ENCODE measurements at places on chromosomes 11 and 22.

GRCh38 chr11:72682858-72683243 is 8.6 kb upstream of the PDE2A start:
- DNase-seq = no peak

DNA sequence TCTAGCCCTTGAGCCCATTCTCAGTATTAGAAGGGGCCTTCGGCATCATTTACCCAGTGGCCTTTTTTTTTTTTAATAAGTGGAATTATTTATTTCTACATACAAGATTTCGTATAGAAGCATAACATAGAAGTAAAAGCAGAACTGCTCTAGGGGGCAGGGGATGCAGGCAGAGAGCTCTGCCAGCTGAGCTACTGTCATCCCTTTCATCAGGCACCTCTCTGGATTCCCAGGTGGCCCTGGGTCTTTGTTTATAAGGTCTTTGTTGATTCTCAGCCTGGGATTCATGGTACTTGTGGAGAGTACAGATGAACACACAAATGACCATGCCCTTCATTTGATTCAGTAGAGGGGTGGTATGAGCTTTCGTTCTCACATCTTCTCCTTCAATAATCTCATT is 66.4 kb downstream of the GAB2 start:
- DNase-seq = no peak

DNA sequence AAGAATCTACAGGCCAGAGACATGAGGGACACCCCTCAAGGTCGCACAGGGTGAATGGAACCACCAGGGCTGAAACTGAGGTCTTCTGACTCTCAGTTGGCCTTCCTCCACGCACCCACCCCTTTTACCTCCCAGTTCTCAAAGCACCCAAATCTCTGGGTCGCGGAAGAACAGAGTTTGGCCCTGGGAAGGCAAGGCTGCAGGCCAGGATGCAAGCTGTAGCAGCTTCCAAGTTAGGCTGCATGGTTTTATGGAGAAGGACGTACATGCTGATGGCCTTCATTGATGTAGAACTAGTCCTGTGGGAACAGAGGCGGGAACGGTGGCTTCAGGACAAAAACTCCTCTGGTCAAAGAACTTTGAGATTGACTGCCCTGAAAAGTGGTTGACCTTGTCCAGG is 143.5 kb upstream of the B3GAT1 start:
- DNase-seq = no peak

- DNase-seq = no peak
Observed at GRCh38 chr22:19463491-19464469, 15.2 kb downstream of the UFD1 start.

- no peak for DNase-seq
Observed at GRCh38 chr11:61350336-61350735, 11.3 kb downstream of the CYB561A3 start.

DNA sequence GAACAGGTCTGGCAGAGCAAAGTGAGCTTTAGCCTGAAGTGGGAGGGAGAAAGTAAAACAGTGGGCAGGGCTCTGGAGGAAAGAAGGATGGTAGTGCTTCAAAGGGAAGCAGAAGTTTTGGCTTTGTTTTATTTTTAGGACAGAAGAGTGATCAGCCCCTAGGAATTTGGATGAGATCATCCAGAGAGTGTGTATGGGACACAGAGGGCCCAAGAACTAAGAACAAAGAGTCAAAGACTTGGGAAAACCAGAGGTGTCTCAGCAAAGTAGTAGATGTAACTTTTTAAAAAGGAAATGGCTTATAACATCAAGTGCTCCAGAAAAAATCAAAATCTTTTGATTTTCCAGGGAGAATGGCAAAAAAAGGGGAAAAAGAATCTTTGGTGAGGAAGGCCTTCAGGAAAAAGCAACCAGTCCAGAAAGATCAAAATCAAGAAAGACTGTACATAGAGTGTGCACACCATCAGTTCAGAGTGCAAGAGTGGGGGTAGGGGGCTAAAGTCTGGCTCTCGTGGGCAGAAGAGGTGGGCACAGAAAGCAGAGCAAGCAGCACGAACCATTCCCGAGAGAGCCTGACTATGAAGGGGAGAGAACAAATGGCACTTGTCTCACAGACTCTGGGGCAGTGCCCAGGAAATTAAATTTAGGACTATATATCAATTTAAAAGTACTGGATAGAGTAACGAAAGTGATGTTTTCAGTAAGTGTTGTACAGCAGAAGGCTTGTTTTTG is 30.0 kb downstream of the MAPK1 start:
- no peak for DNase-seq

- DNase-seq = no peak
Observed at GRCh38 chr11:130478204-130478701, 29.8 kb downstream of the ADAMTS15 start.

DNA sequence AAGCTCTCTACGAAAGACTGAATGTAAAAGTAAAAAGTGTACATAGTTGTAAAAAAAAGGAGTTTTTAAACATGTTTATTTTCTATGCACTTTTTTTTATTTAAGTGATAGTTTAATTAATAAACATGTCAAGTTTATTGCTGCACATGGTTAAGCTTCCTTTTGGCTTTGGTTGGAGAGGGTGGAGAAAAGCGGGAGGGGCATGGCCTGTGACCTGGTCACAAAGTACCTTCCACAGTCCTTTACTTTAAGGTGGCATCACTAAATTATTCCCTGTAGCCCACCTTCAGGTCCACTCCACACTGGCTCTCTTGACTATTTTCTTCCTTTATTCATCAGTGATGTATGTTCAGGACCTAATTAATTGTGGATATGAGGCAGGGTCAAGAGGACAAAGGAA is 586 bp upstream of the TTC36 start:
- no peak for DNase-seq

GRCh38 chr11:779955-780532 is 2.8 kb upstream of the GATD1 start:
- no peak for DNase-seq

GRCh38 chr11:115869131-115869530 is 364.9 kb upstream of the CADM1 start:
- no peak for DNase-seq

GRCh38 chr22:48889209-48889830 is 938.4 kb downstream of the BRD1 start:
- DNase-seq = no peak

- no peak for DNase-seq
Observed at GRCh38 chr11:119910051-119910450, 181.1 kb upstream of the NECTIN1 start.

DNA sequence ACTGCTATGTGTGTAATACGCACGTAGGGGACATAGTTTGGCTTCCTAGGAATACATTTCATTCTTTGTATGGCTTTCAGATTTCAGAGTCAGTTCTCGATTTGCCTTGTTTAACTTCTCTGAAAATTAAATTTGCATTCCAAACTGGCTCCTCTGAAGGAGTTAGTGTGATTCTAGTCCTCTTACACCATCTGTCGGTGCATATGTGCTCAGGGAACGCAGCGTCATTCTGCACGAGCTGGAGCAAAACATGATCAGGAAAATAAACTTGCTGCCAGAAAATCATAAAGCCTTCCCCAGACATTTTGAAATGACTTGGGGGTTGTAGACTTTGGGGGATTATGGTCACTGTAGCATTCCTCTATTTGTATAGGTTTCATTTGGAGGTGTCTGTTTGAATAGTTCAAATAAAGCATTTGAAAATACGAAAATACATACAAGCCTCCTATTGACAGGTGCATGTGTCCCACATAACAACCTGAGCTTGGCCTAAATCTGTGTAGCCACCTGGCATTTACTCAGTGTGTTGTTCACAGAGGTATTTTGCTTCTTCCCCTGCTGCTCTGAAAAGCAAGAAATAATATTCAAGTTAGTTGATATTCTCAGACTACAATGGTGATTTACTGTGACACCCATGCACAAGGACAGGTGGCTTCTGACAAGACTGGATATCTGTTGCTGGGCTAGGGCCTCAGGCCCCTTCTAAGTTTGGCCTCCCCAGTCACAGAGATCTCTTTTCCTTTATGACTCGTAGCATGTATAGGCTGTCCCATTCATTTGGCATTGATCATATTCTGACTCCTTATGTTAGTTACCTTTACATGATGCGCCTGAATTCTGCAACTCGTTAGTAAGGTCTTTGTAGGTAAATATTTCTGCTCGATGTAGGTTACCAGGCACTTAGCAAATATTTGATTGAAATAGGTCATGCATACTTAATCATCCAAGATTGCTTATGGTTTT is 81.6 kb upstream of the SORL1-AS1 start:
- DNase-seq = no peak

DNA sequence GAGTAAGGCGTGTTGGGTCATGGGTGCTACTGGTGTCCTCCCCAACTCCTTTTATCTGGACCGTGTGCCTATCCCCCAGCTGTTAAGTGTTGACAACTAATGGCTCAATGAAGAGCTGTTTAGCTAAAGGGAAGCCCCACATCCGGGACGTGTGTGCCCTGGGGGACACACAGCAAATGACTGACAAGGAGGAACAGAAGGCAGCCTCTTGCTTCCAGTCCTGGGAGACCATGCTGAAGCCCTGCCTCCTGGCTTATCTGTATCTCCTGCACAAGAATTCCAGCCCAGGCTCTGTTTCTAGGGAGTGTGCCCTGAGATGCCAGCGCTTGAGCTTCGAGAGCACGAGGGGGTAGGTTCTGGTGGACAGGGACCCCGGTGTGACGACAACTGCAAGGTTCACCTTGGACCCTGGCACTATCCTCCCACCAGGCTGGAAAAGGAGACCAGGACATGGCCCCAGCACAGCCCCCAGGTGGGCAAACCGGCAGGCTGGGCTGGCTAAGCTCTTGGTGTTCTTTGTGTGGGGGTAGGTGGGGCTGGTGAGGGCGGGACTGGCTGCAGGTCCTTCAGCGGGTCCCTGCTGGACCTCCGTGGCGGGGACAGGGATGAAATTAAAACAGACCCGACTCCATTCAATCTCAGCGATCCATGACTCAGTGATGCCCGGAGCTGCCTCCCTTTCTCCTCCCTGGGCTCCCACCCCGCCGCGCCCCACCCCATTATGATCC is 21.0 kb downstream of the ASCL2 start:
- no peak for DNase-seq

DNA sequence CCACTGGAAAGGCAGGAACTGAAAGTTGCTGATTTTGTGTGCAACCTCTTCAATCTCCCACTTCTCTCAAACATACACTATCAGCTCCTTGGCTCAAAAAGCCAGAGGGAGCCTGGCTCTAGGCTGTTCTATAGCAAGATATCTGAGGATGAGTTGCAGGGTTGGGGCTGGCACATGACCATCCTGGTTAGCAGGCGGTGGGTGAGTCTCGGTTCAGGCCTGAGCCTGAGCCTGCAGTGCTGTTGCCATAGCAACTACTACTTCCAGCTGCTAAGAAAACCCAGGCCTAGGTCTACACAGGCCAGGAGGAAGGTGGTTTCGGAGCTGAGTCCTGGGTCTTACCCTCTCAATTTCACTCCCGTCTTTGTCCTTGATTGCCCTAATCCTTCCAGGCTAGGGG is 39.0 kb downstream of the CWC15 start:
- no peak for DNase-seq

GRCh38 chr22:44661659-44662569 is 40.1 kb upstream of the PRR5 start:
- no peak for DNase-seq

DNA sequence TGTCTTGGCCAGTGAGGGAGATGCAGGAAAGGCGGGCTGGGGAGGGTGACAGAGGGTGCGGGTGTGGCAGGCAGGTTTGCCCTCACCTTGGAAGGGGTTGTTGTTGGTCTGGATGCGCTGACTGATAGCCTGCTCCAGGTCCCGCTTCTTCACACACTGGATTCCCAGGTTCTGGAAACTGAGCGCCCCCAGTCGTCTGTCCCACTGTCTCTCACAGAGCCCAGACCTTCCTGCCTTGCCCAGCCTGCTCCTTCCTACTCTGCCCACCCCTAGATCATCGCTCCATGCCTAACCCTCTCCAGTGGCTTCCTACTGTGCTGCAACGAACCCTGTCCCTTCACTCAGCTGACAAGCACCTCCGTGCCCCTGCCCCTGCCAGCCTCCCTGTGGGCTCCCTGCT is 2.7 kb downstream of the RELA start:
- no peak for DNase-seq

GRCh38 chr11:69542314-69543168 is 61.1 kb downstream of the LINC01488 start:
- no peak for DNase-seq

DNA sequence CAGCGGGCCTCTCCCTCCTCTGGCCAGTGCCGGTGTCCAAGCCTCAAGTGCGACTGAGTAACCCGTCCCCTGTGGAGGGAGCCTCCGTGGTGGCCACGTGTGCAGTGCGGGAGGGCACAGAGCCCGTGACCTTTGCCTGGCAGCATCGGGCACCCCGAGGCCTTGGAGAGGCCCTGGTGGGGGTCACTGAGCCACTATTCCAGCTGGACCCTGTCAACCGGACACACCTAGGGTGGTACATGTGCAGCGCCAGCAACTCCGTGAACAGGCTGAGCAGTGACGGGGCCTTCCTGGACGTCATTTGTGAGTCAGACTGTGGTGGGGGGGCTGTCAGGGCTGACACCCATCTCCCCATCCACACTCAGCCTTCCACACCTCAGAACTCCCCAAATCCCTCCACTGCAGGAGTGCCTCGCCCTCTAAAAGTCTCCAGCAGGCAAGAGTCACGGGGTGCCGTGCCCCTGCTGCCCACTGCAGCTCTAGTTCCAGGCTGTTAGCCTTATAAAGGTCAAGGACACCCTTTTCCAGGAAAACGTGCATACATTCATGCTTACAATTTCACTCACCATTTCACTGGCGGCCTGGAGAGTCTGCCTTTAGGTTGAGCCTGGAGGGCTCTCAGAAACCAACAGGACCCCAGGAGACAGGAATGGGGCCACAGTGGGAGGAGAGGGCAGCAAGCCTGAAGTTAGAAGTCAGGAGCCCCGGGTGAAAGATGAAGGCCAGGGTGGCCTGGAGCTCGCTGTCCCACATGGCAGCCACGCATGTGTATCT is 2.6 kb downstream of the VSIG10L2 start:
- no peak for DNase-seq

DNA sequence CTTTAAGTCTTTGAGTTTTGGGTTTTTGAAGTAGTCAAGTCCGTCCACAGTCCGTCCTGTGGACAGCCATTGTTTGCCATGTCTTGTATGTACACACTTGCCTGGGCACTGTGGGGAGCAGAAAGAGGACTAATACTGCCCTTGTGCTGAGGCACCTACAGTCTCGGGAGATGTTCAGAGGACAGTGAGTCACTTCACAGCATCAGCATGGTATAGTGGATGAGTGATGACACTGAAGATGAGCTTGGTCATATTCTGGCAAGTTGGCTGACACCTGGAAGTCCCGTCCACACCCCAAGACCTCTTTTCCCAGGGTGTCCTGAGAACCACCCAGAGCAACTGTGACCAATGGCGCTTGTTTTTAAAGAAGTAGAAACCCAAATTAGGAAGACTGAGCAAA is 29.2 kb downstream of the NF2 start:
- DNase-seq = no peak

DNA sequence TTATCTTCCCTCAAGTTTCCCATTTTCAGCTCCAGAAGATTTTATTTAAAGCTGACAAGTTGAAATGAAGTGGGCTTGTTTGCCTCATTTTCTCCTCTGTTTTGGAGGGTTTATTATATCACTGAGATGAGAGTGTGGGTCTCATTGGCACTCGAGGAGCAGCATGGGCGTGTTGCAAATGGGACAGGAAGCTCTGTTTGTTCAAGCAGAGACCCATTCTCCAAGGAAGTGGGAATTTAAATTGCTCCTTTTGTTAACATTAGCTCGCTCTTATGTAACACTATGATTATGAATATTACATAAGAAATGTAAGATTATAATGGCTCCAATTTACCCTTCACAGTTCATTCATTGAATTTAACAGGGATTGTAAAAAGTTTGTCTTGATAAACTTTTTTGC is 317.7 kb upstream of the CTSC start:
- DNase-seq = no peak

- no peak for DNase-seq
Observed at GRCh38 chr11:36373016-36374010, 77.2 kb downstream of the PRR5L start.

- no peak for DNase-seq
Observed at GRCh38 chr22:46994265-46994664, 231.8 kb downstream of the TBC1D22A start.
